IMR-90 (cell line): ENCODE measurements at places on chromosomes 2 and 18. TPM values are rescaled to one million over a fixed set of nuclear protein-coding genes. Genes with fewer than 3 reads are reported as not detected.

DNA sequence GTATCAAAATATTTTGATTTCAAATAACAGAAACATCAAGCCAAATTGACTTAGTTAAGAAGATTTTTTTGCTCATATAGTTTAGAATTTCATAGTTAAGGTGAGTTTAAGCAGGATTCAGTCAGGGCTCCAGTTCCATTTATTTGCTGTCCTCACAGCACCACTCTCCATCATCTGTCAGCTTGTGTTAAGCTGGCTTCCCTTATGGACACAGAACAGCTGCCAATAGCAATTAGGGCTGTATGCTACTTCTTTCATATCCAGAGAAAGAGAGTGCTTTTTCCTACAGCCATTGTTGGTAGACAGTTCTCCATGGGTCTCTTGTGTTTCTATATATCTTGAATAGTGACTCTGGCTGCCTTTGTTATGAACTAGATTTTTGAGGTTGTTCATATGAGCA lies 95.4 kb upstream of the CYP20A1 start:
- DNase-seq = no peak

DNA sequence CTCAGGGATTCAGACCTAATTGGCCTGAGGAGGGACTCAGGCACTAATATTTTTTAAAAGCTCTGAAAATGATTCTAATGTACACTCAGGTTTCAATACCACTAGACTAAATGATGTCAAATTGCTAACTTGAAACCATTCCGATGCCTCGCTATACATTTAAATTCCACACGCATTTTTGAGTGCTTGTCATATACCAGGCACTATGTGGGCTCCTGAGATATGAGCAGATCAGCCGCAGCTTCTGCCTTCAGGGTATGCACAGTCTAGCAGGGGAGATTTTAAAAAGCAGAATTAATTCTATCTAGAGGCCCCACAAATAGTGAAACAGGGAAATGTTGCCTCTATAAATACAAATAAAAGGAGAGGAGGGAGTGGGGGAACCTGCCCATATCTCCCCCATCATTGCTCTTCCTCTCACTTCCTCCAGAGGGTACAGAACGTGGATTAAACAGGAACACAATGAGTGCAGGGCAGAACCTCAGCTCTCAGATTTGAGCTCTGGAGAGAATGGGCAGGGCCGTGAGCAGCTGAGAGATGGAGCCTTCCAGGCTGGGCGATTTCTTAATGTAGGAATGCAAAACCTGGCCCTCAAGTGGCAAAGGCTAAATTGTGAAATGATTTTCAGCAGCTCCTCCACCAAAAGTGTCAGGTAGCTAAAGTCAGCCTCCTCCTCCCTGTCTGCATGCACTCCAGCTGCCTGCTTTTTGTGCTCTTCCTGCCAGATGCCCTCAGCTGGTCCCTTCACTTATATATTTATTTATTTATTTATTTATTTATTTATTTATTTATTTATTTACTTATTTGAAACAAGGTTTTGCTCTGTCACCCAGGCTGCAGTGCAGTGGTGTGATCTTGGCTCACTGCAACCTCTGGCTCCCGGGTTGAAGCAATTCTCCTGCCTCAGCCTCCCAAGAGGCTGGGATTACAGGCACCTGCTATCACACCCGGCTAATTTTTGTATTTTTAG lies 24.6 kb upstream of the LBH start:
- DNase-seq = no peak

DNA sequence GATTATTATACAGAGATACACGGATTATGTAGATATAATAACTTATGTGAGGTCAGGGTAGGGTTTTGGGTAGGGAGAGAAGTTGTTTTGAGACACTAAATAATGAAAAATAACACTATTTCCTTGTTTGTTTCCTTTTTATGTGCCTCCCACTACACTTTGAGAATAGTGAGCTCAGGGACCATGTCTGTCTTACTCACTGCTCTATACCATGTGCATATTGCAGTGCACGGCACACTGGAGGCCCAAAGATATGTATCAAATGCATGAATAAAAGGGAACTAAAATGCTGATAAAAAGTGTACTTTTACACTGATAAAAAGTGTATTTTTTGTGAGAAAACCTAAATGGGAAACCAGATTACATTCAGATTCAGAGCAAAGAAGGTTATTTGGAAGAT lies 151.4 kb upstream of the NABP1 start:
- no peak for DNase-seq

The AKAIN1 gene
- total RNA-seq = not detected in 2 replicates
